ENCODE measurements at places on chromosomes 5 and 9.

DNA sequence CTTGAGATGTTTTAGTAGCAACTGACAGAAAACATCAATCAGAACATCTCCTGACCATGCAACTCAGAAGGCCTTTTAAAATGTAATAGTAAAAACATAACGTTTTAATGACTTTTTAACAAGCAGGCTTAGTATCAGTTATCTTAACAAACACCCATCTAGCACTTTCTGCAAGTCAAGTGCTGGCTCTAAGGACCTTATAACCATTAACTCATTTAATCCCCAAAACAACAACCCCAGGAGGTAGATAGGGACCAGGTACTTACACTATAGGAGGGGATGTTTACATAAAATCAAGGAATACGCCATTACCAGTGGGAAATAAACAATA, 41.8 kb downstream of the ROR2 start:
- DNase-seq: no peak

- DNase-seq: no peak
Measured at GRCh38 chr5:74100268-74100665, 474.3 kb downstream of the ARHGEF28 start.

DNA sequence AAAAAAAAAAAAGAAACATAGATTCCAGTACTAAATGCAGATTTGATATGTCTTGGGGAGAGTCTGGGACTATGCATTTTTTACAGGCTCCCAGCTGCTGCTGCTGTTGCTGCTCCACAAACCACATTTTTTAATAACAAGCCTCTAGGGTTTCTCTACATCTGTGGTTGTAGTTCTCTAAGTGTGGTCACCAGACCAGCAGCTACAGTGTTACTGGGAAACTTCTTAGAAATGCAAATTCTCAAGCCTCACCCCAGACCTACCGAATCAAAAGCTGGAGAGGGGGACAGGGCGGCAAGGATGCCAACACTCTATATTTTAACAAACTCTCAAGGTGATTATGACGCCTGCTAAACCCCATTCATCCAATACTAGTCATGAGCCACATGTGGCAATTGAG, 293.4 kb upstream of the PTGER4 start:
- peak; percentile 60 for DNase-seq

DNA sequence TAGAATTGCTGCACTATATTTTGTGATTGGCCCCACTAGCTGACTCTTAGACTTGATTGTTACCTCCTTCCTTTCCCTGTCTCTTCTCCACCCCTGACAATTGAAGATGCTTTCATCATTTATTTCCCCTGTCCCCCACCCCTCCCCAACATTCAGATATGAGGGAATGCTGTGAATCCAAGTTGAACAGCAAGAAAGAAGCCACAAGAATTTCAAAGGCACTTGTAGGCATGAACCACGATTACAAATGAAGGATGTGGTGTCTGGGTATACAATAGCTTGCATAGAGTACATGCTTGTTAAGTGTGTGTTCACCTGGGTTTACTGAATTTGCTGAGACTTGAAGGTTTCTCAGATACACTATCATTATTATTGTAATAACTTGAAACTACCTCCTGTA, 78.3 kb upstream of the TRIO start:
- DNase-seq: no peak

DNA sequence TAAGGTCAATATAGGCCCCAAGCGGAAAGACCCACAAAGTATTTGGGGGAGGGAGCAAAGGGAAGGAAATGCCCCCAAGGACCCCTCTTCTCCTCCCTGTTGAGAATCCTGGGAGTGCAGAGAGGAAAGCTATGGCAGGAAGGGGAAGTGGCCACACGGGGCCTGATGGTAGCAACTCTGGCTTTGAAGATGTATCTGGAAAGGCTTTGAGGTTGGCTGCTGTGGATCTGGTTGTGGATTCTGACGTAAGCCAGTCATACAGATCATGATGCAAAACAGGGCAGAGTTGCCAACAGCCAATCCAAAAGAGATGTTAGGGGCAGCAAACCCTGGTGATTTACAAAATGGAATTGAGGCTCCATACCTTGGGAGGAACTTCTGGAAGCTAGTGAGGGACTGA, 108.8 kb downstream of the PRKACG start:
- no peak for DNase-seq

DNA sequence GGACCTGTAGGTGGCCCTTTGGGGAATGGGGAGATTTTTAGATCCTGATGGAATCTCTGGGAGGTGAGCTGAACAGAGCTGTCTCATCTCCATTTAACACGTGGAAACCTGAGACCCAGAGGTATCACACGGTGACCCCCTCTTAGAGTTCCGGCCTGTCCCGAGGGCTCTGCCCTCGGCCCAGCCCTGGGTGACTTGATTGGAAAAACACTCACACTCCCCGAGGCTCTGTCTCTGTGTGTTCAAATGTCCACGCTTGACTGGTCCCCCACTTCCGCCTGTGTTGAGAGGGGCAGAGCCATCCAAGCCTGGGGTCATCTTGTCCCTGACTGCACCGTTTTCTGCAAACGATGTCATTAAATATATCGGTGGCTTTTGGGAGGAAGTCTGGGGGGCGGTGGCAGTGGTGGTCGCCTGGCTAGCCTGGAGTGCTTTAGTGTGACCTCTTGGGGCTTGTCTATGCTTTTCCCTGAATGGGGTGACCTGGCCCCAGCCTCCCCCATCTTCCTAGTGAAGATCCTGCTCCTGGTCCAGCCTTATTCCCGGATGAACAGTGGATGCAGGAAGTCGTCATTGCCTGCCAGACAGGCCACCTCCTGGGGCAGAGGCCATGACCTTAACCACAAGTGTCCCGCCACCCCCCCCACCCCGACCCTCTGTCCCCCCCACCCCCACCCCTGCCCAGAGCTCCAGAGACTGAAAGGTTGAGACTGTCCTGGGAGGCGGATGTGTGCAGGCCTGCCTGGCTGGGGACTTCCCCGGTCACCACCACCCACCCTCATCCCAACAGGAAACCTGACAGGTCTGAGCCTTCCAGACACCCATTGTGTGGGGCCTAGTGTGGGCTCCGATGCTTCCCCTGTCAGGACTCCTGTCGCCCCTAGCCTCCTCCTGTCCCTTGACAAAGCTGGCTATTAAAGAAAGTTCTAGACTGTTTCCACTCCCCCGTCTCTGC, 5.3 kb upstream of the DAB2IP start:
- no peak for DNase-seq

DNA sequence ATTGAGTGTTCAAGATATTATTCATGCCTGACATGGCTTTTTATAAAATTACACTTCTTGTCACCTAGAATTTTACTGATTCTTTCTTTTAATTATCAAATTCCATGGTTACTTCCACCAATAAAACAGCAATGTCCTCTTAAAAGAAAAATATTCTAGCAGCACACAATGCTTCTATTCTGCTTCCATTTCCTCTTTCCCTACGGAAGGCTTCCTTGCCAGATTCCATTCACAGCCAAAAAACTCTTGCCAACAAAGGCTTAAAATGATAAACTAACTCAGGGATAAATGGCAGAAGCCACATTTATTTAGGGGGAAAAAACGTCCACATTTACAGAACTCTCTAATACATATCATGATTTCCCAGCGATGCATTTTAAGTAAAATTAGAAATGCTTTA, 111.6 kb downstream of the CTNND2 start:
- DNase-seq: no peak

GRCh38 chr5:136629125-136629792, 263.9 kb upstream of the TRPC7 start:
- DNase-seq: no peak

Data from CD4-positive, alpha-beta T cell treated with Interleukin-12 subunit alpha and Interleukin-12 subunit beta, for 1 hour (primary cell).